Occipital lobe (tissue), 3 donors: ENCODE measurements at places on chromosomes 16 and 17. TPM values are rescaled to one million over a fixed set of nuclear protein-coding genes. Genes with fewer than 3 reads are reported as not detected.
A peak's percentile ranks its signal among the peaks of the same experiment; 100 is the strongest.

GRCh38 chr17:82985973-82986372 is 93.4 kb upstream of the METRNL start:
- no peak for DNase-seq

- DNase-seq = peak; percentile 89
These were observed 73.9 kb downstream of the SPAG9 start for GRCh38 chr17:51046514-51047384.

DNA sequence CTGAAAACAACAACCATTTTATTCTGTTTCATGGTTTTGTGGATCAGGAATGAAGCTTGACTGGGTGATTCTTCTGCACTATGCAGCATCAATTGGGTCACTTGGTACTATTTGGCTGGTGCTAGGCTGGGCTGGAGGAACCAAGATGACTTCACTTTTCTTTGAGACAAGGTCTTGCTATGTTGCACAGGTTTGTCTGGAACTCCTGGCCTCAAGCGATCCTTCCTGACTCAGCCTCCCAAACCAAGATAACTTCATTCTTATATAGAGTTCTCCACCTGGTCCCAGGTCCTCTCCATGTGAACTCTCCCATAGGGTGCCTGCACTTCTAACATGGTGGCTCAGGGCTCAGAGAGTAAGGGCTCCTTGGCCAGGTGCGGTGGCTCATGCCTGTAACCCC is 1.9 kb upstream of the PIPOX start:
- DNase-seq = no peak

DNA sequence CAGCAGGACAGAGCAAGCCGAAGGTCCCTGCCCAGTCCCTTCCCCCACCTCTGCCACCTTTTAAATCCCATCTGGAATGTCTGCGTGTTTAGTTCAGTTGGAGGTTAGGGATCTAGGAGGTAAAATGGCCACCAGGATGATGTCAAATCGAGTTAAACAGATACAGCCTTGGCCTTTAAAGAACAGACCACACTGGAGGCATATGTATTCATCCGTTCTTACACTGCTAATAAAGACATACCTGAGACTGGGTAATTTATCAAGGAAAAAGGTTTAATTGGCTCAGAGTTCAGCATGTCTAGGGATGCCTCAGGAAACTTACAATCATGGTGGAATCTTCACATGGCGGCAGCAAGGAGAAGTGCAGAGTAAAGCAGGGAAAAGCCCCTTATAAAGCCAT is 167.8 kb upstream of the CACNG5 start:
- no peak for DNase-seq

DNA sequence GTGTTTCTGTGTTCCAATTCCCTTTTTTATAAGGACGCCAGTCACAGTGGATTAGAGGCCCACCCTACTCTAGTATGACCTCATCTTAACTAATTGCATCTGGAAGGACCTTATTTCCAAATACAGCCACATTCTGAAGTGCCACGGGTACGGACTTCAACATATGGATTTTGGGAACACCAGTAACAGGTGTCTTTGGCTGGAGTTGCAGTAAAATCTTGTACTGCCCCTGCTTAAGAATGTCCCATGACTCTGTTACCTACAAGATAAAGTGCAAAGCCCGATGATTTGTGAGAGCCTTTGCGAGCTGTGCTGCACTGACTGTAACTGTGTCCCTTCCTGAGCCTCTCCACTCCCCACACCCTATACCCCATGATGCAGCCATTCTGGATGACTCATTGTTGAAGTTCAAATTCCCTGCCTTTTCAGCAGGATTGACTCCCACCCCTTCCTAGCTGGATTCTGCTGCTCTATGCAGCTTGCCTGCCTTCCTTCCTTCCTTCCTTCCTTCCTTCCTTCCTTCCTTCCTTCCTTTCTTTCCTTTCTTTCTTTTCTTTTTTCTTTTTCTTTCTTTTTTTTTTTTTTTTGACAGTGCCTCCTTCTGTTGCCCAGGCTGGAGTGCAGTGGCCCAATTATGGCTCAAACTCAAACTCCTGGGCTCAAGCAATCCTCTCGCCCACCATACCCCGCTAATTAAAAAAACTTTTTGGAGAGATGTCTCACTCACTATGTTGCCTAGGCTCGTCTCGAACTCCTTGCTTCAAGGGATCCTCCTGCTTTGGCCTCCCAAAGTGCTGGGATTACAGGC is 2.1 kb downstream of the HCRT start:
- no peak for DNase-seq

DNA sequence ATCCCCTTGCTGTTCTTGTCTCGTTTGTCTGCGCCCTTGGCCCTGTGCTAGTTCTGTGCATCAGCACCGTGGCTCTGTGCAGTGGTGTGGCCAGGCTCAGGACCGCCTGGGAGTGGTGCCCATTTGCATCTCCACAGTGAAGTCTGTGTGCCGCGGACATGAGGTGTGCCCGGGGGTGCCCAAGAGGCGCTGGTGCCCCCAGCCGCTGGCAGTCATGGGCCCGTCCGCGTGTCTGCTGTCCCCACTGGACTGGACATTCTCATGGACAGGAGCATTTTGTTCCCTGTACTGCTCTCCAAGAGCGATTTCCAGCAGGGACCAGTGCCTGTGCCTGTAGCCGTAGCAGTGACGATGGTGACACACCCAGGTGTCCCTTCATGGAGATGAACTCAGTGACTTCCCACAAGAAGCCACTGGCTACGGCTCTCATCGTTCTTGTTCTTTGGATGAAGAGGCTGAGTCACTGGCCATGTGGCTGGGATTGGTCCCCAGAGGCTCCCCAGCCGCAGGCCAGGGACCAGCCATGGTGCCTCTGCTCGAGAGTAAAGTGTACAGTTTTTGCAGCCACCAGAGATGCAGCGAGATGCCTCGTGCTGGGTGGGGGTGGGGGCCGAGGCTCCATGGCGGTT is 13.0 kb upstream of the MC1R start:
- DNase-seq = no peak

DNA sequence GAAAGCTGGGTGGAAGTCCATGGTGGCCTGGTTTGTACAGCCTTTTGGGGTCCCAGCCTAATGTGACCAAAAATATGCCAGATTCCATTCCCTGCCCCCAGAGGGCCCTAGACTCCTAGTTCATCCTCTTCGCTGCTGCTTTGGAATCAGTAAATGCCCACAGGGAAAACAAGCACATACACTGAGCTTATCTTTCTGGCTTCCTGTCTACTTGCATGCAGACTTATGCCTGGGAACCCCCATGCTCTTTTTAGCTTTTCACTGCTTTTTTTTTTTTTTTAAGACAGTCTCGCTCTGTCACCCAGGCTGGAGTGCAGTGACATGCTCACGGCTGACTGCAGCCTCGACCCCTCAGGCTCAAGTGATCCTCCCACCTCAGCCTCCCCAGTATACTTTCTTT is 6.2 kb upstream of the CD300LG start:
- no peak for DNase-seq

The CPNE7 gene
- total RNA-seq = 14.8 TPM

DNA sequence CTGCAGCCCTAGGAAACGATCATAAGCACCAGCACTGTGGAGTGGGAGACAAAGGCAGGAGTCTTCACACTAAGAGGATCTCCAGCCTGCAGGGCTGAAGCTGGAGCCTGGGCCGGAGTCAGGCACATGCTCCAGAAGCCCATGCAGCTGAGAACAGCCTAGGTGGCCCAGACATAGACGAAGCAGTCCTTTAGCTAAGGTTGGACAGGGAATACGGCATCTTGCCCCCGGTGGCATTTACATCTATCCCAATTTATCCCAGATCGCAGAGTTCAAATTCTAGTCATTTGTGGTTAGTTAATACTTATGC is 13.9 kb downstream of the TSPOAP1 start:
- no peak for DNase-seq

- no peak for DNase-seq
These were observed 5.4 kb upstream of the HAP1 start for GRCh38 chr17:41739661-41740352.

The GUCY2D gene
- 0.16 TPM for total RNA-seq

The LGALS9B gene
- not detected for total RNA-seq

The SLC16A5 gene
- total RNA-seq = 1.4 TPM

- DNase-seq = no peak
These were observed 163.5 kb downstream of the IRF8 start for GRCh38 chr16:86062271-86062965.
